MCF 10A (cell line): ENCODE measurements at places on chromosomes 12 and 14.

DNA sequence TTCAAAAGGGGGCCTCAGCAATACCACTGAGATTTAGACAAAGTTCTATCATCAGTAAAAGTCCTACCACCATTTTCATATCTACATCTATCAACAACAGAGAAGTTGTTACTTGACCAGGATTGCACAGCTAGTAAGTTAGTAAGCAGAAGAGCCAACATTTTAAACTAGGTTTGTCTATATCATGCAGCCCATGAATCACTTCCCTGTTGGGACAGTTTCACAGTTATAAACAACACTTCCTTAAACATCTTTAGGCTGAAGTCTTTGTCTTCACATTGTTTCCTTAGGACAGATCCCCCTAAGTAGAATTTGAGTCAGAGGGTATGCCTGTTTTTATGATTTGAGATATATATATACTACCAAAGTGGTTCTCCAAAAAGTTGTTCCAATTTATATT, 68.5 kb downstream of the DAO start:
- no peak for DNase-seq

DNA sequence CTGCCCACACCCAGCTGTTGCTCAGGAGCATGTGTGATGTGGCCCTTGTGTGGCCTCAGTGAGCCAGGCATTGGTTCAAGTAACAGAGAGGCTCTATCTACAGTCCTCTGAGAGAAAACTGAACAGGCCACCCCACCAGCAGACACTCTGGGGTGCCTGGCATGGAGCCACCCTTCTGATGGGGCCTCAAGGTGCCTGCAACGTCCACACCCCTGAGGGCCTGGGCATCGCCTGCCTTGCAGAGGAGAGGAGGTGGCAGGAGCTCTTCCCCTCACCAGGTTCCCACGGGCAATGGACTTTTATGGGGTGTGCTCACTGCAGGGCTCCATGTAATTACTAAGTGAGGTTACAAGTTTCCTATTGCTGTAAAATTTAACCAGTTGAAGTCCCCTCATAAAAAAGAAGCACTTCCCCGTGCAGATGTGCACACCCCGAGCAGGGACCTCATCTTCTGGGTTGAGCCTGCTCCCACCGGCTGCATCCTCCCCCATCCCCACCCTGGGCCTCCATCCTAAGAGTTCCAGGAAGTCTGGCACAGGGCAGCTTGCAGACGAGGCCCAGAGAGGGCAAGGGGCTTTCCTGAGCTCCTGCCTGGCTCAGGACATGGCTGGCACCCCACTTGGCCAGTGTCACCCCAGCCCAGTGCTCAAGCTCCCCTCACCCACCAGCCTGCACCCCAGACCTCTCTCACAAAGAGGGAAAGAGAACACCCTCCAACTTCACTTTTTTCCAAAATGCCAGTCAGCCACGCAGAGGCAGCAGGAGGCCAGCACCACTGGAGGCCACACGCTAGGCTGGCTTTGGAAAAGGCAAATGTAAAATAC, 270.4 kb upstream of the RTL1 start:
- no peak for DNase-seq

DNA sequence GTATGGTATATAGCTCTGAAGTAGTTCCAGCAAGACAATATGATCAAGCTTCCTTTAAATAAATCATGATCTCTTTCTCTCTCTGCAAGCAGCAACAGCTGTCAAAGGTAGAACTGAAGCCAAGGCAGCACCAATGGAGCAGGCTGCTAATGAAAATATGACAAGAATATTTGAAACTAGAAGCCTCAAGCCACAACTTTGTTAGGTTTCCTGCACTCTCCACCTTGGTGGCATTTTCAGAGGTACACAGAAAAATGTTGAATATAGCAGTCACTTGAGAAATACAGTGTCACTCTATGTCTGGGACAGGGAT, 43.8 kb upstream of the PSMA6 start:
- no peak for DNase-seq

DNA sequence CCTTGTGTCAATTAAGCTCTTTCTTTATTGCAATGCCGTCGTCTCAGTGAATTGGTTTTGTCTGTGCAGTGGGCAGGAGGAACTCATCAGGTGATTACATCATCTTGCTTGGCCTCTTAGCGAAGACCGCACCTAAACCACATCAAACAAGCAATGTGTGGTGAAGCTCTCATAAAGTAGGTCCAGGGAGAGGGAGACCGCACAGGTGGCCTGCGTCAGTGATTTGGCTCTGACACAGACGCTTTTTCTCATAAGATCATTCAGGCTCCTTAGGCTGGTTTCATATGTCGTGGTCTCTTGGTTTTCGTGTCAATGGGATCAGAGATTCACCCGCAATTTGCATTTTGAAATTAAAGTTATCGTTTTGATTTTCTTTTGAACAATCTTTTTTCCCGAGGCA, 6.7 kb upstream of the TESC start:
- DNase-seq, result peak; percentile 70

- DNase-seq, result peak; percentile 93
Observed at GRCh38 chr14:86799244-86799647, 1193.7 kb downstream of the GALC start.

- DNase-seq, result no peak
Observed at GRCh38 chr12:124507188-124508109, 60.0 kb downstream of the NCOR2 start.

DNA sequence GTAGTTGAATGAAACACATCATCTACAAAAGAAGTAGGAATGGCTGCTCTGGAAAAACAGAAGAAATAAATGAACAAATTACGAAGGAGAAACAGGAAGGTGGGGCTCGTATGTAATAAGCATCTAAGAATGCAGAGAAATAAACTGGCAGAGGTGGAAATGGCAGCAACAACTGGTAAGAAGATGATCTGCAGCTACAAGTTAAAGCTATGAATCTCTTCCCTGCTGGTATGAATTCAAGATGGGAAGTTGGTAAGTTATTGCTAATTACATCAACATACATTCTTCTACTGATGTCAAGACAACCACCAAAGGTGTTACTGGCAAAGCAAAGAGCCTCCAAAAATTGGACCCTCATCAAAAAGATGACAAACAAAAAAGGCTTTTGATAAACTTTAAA, 59.8 kb downstream of the HECTD4 start:
- DNase-seq, result no peak
